ENCODE measurements at places on chromosomes 6 and 20.

- peak; percentile 99 for DNase-seq
Observed at GRCh38 chr6:139764498-139764986, 390.1 kb upstream of the CITED2 start.

DNA sequence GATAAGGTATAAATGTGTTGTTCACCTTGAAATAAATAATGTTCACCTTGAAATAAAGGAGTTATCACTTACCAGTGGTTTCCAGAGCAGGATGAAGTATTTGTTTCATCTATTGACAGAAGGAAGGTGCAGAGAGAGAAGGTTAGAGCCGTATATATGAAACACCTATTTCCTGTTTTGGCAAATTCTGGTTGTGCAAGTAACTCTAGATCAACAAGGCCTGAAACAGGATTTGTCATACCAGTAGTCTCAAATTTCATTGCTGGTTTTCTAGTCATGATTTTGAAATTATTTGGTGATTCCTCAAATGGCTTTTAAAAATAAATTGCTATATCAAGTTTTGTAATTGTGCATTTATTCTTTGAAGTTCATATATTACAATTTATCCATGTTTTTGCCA, at the start of gene CRISP3:
CRISP3 (minus strand) TSS at position 130 of the 400 bp plus-strand sequence; CDS start at position 109, 21 bp downstream.
- no peak for DNase-seq

DNA sequence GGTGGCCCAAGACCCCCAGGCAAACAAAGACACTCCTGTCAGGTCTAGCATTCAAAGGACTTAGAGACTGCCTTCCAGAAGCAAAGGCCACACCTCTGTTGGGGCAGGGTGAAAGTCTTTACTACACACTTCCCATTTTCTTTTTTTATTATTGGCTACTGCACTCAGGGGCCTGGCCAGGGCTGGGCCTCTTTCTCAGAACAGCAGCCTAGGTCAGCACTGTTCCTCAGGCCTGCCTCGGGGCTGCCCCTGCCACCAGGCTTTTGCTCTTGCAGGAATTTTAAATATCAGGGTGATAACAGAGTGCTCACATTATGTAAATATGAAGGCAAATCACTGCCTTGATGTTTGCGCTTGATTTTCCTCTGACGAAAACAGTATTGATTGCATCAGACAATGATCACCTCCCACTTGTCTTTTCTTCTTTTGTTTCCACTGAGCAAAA, 18.5 kb downstream of the GSTA4 start:
- DNase-seq, result no peak

DNA sequence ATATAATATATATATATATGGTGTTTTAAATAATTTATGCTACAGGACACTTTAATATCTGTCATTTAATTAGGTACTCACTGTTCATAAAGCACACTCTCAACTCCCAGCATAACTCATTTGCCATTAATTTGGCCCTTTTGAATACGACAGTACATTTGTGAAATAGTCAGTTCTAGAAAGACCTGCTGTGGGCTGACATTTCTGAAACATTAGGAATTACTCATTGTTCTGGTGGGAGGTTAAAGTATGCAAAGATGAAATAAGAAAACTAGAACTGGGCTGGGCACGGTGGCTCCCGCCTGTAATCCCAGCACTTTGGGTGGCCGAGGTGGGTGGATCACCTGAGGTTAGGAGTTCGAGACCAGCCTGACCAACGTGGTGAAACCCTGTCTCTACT, 497.5 kb downstream of the UTRN start:
- no peak for DNase-seq

DNA sequence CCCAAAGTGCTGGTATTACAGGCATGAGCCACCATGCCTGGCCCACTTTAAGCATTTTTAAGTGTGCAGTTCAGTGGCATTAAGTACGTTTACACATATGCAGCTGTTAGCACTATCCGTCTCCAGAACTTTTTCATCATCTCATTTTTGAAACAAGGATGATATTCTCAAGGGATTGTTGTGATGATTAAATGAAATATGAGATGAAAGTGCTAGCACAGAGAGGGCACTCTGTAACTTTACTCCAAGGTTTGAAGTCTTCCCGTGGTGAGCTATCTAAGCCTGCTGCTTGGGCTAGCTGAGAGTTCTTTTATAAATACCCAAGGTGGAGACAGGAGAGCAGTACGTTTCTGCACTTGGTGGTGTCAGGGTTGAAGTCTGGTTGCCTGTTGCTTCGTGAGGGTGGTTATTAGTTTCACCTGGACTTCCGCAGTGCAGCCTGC, 6.6 kb downstream of the TM9SF4 start:
- DNase-seq, result peak; percentile 32

DNA sequence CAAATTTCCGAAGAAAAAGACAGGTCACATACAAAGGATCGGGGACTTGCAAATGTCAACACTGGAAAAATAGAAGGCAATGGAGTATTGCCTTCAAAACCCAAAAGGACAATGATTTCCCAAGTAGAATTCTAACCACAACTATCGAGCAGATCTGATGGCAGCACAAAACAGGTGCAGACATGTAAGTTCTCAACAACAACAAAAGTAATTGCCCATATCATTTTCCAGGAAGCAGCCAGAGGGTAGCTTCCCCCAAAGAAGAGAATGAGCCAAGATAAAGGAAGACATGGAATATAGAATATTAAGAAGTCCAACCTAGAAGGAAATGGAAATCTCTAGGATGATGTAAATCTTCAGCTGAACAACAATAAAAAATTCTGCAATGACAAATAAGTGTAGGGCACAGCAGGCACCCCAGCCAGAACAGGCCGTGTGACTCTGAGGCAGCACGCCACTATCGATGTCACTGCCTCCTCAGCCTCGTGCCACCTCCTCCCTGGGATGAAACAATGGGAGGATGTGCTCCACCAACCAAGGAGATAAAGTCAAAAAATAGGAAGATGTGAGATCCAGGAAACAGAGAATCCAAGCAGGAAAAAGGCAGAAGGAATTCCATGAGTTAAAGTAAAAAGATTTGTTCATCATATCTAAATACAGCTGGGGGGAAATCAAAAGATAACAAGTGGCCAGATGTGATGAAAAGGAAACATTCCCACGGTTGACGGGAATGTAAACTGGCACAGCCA, 34.1 kb downstream of the SERPINB1 start:
- no peak for DNase-seq

DNA sequence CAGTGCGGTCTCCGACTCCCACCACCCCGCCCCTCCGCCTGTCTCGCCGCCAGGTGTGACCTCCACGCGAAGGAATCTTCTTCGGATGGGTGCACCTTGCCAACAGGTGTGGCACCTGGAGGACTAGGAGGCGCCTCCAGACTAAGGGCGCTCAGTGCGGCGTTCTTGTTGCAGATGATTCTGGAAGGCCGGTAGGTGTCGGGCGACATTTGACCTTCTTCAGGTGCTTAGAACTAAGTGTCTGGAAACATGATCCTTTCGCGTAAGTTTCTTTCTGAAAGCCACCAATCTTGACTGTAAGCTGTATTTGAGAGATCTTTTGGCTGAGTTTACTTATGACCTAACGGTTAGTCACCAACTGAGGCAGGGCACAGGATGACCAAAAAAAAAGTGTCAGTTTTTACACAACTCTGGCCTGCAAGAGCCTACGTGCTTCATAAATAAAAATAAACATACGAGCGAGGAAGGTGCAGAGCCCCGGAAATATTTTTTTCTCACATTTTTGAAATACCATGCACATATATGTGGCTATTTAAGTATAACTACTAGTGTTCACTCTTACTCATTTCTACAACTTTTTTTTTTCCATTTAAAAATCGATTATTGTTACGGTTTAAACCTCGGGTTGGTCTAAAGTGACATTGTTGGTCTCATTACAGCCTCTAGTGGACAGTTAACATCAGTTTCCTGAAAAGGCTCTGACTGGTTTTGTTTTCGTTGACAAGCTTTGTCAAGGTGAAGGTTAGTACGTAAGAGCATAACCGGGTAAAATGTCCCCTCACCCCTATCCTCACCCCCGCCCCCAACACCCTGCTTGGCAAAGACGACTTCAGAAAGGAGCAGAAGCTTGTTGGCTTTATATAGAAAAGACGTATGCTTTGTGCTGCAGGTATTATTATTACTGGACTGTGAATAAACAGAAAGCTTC, 1.6 kb upstream of the ATXN1 start:
- peak; percentile 82 for DNase-seq

DNA sequence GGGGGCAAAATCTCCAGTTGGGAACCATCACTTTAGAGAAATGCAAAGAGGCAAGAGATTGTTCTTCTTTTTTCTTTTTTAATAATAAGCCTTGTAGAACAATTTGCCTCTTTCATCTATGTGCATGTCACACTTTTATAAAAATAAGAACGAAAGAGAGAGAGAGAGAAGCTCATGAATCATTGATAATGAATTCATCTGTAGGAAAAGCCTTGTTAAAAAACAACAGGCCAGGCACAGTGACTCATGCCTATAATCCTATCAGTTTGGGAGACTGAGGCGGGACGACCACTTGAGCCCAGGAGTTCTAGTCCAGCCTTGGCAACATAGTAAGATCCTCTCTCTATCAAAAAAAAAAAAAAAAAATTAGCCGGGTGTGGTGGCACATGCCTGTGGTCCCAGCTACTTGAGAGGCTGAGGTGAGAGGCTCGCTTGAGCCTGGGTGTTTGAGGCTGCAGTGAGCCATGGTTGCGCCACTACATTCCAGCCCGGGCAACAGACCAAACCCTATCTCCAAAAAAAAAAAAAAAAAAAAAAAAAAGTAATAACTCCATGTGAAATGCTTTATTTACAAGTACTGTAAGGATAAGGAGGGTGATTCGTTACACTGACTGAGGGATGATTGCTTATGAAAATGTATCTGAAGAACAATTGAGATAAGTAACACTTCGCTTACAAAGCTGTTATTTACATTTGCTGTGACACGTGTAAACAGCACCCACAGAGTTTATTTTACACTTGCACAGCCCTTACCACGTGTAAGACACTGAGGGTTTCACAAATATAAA, 6.0 kb downstream of the CCN5 start:
- DNase-seq, result peak; percentile 82

GRCh38 chr6:30214657-30214982, 1.4 kb upstream of the TRIM26 start:
- no peak for DNase-seq

GRCh38 chr20:50481741-50482140, 28.4 kb upstream of the PTPN1 start:
- no peak for DNase-seq

DNA sequence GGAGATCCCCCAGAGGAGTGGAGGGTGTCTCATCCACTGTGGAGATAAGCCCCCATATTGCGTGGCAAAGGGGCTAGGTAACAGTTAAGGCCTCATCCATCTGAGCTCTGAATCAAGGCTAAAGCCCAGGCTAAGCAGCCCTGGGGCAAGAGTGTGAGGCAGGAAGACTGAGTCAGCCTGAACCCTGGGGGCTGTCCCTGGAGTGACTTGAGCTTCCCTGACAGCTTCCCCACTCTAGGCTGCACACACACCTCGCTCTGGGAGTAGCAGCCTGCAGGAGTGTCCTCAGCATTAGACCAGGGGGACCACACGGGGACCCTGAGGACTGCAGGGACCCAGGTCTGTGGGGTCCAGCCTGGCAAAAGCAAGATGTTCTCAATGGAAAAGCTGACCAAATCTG, 27.9 kb downstream of the UBD start:
- DNase-seq, result no peak

GRCh38 chr20:43955062-43955749, 40.6 kb downstream of the TOX2 start:
- DNase-seq, result peak; percentile 97

GRCh38 chr6:4268171-4268570, 132.8 kb upstream of the ECI2 start:
- no peak for DNase-seq

DNA sequence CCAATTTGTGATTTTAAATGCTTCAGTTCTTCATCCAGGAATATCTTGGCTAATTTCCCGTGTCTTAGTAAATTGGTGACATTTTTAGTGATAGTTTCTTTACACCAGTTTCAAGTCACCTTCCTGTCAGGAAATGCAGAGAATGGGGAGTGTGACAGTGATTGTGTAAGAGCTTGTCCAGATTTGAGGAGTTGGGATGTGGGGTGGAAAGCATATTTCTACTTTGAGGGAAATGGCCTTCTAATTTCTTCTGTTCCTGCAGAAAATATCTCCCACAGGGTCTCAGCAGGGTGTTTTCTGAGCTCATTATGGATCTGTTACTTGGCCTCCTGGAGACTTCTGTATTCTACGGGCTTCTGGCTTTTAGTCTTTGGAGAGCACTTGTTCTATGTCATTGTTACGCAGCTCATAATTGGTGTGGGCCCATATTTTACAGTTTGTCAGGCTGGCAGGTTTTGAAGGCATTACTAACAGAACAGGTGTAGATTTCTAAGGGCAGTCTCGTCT, 65.6 kb downstream of the TMEM200A start:
- no peak for DNase-seq

DNA sequence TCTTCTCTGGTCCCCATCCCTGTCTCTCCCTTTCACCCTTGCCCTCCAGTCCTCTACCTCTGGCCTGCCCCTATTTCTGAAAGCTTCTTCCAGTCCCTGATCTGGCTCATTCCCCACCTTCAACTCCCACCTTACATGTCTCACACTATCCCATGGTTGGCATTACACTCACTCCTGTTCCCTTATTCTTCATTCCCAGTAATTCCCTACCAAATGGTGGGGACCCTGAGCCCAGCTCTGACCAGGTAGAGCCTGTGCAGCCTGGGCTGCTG, 6.4 kb downstream of the TP53INP2 start:
- no peak for DNase-seq

GRCh38 chr20:8631271-8631670, 437.6 kb upstream of the PLCB4 start:
- DNase-seq, result no peak

- DNase-seq, result peak; percentile 62
Observed at GRCh38 chr6:106608080-106608668, 21.1 kb downstream of the RTN4IP1 start.

GRCh38 chr6:41639809-41640371, 1.6 kb downstream of the MDFI start:
- peak; percentile 83 for DNase-seq

DNA sequence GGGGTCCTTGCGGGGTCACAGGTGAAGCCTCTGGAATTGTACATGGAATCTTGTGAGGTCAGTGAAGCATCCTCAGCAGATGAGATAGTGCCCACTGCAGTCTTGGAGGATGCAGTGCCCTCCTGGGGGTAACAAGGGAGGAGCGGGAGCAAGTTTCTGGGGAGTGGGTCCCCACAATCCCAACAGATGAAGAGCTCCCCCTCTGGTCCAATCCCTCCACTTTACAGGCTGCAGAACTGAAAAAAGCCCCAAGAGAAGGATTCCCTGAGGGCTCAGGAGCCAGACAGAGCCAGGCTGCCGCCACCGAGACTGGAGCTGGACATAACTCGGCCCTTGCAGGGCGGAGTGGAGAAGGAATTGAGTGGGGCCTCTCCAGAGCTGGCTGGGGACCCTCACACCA, 52.4 kb downstream of the TTI1 start:
- DNase-seq, result no peak

- no peak for DNase-seq
Observed at GRCh38 chr20:54626126-54626525, 150.7 kb downstream of the DOK5 start.

- DNase-seq, result no peak
Observed at GRCh38 chr6:154209555-154209954, 147.0 kb downstream of the IPCEF1 start.

DNA sequence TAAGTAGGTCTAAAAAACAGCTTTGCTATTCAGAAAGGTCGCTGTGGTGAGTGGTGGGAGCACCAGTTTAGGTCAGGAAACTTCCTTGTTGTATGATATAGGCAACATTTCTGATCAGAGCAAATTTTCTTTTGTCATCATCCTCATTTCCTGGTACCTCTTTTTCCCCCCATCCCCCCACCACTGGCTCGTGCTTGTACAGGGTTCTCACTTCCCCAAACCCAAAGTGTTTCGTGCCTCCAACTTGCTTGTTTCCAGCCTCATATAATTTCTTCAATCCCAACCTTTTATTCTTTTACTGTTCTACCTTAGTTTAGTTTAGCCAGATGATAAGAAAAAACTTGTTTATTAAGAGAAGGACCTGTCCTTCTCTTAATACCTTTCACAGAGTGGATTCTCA, 209.4 kb upstream of the JAG1 start:
- DNase-seq, result no peak

All from fibroblast of upper back skin (primary cell).